ENCODE measurements at places on chromosomes 12 and 14.

- no peak for DNase-seq
These were observed 11.0 kb upstream of the PLEKHG3 start for GRCh38 chr14:64692986-64693809.

GRCh38 chr12:30514666-30515065 is 181.0 kb downstream of the IPO8 start:
- no peak for DNase-seq

- no peak for DNase-seq
These were observed 164.9 kb downstream of the CCDC91 start for GRCh38 chr12:28355161-28355560.

- no peak for DNase-seq
These were observed 878 bp upstream of the R3HDM2 start for GRCh38 chr12:57431654-57432188.

GRCh38 chr12:70190262-70191010 is 52.8 kb upstream of the CNOT2 start:
- peak; percentile 15 for DNase-seq

DNA sequence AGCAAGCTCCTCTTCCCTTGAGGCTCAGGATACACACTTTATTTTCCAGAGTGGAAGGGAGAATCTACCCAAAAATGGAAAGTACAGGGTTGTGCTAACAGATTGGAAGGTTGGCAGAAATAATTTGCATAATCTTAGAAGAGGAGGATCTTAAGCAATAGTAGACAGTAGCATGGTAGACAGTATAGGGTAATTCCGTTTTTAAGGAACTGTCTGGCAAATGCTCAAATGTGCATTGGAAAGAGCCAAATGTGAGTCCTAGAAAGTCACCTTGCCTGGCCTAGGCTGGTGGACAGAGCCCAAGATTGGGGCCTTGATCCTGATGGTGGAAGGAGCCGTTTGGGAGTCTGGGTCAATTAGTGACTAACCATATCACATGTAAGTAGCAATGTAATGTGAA is 13.1 kb upstream of the CARMIL3 start:
- no peak for DNase-seq

GRCh38 chr14:70317969-70318634 is 41.4 kb downstream of the COX16 start:
- peak; percentile 67 for DNase-seq

Data from lung microvascular endothelial cell (primary cell).